RKO (cell line): ENCODE measurements at places on chromosomes 1 and 21.

- DNase-seq = no peak
Measured at GRCh38 chr1:162629651-162630050, 2.6 kb upstream of the DDR2 start.

DNA sequence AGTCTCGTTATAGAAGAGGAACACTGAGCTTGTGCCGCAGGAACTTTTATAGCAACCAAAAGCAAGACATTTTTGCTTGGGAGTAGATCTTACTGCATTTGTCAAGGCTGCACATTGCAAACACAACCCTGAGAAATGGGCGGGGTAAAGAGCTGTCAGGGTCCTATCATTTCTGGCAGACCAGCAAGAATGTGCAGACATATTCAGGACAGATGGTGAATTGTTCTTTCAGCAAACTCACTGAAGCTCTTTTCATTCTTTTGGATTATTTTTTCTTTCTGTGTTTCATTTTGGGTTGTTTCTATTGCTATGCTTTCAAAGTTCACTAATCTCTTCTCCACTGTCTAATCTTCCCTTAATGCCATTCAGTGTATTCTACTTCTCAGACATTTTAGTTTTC lies 5.1 kb upstream of the ACTN2 start:
- DNase-seq = no peak

- no peak for DNase-seq
Measured at GRCh38 chr1:81113688-81114087, 687.0 kb upstream of the ADGRL2 start.

DNA sequence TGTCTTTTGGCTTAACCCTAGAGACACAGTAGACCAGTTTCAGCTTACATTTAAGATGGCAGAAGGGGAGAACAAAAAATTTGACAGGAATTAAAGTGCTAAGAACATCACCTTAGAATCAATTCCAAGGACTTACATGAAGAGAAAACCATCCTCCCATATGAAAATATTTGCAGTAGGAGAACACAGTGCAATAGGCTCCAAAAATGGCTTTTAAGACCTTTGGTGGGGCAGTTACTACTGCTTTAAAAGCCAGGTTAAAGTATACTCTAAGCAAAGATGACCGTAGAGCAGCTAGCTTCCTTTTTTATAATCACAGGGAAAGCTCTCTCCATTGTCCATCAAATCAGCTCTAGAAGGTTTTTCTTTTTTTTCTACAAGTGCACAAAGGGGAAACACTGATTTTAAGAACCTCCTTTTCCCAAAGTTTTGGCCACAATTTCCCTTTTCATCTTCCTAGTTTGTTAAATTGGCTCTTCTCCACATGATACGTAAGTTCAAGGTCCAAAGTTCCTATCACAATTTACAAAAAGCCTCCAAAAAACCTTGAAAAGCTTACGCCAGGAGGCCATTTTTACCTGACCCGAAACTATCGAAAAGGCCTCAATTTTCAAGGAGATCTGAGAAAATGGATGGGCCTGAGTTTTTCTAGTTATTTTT lies 3.3 kb downstream of the TXNIP start:
- no peak for DNase-seq

DNA sequence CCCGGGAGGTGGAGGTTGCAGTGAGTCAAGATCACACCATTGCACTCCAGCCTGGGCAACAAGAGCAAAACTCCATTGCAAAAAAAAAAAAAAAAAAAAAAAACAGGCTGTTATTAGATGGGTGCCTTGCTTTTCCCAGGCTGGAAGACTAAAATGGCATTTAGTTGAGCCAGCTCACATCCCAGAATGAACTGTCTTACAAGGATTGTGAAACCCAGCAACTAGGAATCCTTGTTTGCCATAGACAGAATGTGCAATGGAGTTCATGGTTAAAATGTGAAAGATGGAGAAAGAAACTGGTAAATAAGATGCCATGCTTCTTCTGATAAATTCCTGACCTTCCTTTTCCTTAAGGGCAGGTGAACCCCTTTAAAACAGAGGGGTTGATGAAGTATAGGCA lies 215.8 kb upstream of the GREM2 start:
- no peak for DNase-seq

GRCh38 chr1:53376742-53377437 lies 49.0 kb upstream of the LRP8 start:
- no peak for DNase-seq

- DNase-seq = no peak
Measured at GRCh38 chr1:116501125-116501869, 69.5 kb downstream of the CD58 start.

DNA sequence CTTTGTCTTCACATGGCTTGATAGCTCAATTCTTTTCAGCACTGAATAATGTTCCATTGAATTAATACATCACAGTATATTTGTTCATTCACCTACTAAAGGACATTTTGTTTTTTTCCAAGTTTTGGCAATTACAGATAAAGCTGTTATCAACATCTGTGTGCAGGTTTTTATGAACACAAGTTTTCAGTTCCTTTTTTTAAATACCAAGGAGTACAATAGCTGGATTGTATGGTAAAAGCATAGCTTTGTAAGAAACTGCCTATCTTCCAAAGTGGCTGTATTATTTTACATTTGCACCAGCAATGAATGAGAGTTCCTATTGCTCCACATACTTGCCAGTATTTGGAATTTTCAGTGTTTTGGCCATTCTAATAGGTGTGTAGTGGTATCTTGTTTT lies 4.8 kb upstream of the MCOLN2 start:
- DNase-seq = no peak

DNA sequence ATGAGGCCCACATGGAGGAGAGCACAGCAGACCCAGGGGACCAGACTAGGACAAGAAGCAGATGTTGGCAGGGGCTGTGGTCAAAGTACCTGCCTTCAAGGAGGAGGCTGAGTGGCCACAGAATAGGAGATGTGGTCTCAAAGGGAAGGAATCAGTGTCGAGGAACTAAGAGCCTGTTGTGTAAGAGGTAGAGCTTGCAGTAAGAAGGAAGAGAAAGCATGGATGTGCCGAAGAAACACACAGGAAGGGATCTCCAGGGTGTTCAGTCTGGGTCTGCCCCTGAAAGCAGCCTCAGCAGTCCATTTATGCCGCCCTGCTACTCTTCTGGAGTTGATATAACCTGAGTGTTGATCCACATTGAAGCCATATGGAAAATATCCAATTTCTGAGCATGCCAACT lies 83.9 kb downstream of the NID1 start:
- DNase-seq = no peak

DNA sequence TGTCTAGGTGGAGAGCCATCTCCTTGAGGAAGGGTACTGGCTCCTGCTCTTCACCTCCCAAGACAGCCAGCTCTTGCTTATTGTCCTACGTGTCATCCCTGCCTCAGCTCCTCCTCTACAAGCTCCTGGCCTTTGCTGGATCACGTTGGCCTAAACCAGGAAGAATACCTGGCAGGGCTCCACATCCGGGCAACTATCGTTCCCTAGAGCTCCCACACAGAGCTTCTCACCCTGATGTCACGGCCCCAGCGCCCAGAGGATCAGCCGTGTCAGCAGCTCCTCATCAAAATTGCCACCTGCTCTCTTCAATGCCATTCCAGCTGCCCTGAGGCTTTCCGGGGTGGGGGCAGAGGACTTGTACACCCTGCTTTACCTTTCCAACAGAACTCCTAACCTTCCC lies 1.9 kb upstream of the TPM3 start:
- DNase-seq = no peak

DNA sequence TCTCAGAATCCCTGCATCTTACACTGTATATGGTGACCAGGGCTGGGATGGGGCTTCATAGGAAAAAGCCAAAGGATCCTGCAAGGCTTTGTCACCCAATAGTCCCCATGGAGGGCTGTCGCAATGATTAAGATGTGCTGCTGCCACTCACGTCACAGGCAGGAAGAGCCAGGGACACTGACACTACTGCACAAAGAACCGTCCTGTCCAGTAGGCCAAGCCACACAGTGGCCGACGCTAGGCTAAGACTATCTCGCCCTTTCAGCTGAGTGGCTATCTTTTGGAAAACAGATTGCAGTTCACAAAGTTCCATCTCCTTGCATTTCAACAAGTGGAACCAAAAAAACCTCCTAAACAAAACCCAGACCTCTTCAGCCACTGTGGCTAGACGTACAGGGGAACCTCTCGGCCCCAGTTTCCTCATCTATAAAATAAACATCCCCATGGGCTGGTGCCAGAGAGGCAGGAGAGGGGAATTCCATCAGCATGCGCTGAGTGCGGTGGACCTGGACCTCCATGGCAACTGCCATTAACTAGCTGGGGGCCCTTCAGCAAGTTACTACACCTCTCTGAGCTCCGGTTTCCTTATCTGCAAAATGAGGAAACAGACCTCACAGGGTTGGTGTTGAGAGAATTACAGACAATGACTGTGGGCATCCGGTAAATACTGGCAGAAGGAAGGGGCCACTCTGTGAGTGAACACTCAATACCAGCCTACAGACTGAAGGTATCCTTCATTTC lies 8.7 kb downstream of the CAPZB start:
- DNase-seq = no peak

DNA sequence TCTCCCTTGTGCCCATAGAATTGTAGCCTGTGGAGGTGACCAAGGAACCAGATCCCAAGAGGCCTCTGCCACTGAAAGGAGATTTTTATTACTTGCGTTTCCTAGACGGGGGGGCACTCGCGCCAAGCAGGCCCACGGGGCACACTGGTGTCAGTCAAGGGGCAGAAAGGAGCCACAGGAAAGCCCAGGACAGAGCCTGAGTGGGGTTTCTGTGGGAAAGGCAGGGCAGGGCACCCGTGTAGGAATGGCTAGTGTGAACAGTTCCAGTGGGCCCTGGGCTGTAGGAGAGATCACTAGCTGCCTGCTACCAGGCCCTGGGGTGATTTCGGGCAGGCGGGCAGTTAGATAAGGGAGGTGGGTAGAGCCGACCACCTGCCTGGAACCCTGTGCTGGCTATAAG lies 70.8 kb downstream of the ADARB1 start:
- no peak for DNase-seq

DNA sequence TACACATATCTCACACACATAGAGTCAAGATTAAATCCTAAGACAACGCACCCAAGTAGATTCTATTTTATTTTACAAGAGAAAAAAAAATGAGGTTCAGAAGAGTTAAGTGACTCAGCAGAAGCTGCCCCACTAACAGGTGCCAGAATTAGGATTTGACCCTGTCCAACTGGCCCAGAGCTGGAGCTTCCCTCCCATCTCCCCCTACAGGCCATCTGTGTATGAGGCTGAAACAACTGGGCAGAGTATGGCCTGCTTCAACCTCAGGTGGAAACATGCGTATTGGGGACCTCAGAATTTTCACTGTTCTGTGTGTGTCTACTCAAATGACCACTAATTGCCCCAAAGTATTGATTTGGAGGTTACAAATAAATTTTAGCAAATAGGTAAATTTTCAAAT lies 29.9 kb downstream of the PSMG1 start:
- peak; percentile 20 for DNase-seq

- no peak for DNase-seq
Measured at GRCh38 chr1:10177876-10178275, 32.5 kb upstream of the KIF1B start.

DNA sequence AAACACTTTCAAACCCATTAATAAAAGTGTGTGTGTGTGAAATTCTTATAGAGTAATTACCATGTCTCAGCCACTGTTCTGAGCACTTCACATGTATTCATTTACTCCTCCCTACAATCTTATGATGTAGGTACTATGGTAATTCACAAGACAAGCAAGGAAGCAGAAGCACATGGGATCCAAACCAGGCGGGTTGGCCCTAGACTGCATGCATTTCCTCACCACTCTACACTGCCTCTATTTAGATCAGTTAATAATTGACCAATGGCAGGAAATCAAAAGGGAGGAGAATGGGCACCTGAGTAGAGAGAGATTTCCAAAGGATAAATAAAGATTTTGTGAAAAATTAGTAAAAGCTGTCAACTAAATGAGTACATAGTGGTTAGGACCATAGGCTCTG lies 15.7 kb downstream of the MAP3K21 start:
- no peak for DNase-seq

GRCh38 chr1:234866007-234866866 lies 256.3 kb upstream of the IRF2BP2 start:
- DNase-seq = peak; percentile 32

DNA sequence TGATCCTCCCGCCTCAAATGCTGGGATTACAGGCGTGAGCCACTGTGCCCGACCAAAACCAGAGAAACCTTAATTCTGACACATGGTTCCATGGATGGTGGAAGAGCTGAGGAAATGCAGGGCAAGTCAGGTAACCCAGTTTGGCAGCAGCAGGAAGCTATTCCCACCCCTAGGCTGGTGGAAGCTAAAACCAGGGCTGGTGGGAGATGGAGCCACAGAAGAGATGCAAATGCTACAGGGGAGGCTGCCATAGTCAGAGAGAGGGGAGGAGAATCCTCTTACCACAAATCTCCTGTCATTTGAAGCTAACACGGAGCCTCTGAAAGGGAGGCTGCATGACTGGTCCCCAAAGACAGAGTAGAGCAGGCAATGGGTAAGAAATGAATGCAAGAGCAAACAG lies 4.1 kb upstream of the CDC42BPA start:
- no peak for DNase-seq

DNA sequence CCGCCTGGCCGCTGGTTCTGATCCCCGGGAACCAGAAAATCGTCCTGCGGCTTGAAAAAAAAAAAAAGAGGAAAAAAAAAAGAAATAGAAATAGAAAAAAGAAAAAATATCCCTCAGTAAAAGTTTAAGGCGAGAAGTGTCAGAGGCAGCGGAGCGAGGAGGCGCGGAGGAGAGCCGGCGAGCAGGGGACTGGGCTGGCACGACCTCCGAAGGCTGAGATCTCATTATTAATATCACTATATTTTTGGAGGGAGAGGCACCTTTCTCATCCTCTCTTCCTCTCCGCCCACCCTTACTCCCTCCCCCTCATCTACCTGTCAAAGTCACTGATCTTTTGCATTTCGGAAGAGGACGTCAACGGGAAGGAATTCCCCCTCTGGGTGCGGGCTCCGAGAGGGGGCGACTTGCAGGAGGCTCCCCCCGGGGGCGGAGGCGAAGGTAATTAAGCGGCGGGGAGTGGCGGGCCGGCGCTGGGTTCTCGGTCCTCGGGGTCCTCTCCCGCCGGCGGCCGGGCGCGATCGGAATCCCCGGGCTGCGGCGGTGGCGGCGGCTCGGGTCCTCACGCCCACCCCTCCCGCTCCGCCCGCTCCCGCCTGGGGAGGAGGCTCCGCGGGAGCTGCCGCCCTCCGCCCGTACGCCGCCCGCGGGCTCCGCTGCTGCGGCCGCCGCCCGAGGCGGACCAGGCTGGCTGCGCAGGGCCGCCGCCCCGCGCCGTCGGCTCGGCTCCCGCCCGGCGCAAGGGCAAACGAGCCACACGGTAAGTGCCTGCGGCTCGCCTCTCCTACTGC lies at the start of gene NTNG1:
Gene NTNG1 (plus strand): TSS at position 337 of the 788 bp plus-strand sequence.
- DNase-seq = no peak

DNA sequence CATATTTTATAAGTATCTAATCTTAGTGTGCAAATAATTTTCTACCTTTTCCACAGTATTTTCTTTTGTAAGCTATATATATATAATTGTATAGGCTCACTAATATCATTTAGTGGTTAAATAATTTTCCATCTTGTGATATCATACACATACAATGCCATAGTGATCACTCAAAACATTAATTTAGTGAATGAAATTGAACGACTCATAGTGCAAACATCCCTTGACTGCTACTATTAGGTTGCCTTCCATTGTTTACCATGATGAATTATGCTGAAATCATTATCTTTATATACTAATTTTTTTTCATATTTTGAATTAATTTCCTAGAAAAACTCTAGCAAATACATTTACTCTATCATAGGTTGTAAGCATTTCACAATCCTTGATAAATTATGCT lies 127.1 kb downstream of the PCNX2 start:
- peak; percentile 8 for DNase-seq

- no peak for DNase-seq
Measured at GRCh38 chr1:19756480-19756879, 43.2 kb downstream of the TMCO4 start.
